ENCODE measurements at places on chromosomes 7 and 10.

- no peaks in the 10 kb centered on the region for H3K4me1 ChIP-seq
- no peaks in the 10 kb centered on the region for H3K27me3 ChIP-seq
- H3K36me3 ChIP-seq = no peaks in the 10 kb centered on the region
Observed at GRCh38 chr7:20954711-20955619, 168.3 kb upstream of the SP8 start.

DNA sequence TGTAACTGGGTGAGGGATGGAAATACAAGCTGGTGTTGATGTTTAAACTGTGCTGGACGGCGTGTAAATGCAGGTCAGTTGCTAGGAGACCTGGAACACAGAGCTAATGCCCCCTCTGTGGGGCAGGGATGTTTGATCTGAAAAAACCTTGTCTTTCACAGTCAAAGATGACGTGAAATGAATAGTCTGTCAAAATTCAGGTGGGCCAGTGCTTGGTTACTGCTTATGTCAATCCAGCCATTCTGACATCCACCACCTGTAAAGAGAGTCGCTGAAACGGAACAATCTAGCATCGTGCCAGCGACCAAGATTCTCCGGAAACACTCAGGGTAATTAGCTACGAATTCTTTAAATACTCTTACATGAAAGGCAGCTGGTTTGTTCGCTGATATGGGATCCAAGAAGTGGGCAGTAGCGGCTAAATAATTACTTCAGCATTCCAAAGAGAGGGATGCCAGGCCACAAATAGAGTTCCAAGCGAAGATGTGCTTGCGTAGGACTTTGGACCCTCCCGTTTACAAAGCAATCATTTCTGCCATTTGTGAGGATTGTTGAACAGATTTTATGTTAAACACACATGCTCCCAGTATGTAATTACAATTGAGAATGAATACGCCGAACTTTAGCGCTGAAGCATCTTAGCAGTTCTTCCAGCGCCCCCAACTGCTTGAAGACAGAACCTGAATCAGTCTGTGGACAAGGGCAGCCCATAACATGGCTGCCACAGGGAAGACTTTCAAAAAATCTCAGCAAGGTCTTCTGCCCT, 7.3 kb upstream of the ASB4 start:
- no peak for DNase-seq
- H3K4me1 ChIP-seq = no peaks in the 10 kb centered on the region

DNA sequence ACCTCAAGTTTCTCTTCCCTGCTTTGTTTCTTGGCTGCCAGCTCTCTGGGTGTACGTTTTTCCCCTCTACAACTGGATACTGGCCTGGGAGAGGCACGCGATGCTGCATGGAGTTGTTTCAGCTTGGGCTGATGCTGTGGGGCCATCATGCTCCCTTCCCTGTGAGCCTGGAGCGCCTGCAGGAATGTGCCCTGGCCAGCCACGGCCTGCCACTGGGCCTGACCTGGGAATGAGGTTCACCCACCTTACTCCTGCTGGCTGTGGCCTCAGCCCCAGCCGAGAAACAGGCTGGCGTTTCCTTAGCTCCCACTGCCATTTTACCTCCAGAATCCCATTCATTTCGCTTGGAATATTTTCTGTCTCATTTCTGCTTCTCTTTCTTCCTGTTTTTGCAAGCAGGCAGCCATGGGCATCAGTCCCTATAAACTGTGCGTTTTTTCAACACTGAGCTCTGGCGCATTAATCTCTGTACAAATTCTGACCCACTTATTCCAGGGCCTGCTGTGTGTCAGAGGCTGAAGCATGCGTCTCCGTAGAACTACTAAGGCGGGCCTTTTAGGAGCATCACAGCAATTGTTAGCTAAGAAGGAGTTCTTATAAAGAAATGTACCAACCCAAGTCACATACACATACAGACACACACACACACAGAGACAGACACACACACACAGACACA, 57.9 kb downstream of the GATA3 start:
- no peaks in the 10 kb centered on the region for H3K36me3 ChIP-seq
- no peak for DNase-seq
- H3K27ac ChIP-seq = no peak overlapping the region

DNA sequence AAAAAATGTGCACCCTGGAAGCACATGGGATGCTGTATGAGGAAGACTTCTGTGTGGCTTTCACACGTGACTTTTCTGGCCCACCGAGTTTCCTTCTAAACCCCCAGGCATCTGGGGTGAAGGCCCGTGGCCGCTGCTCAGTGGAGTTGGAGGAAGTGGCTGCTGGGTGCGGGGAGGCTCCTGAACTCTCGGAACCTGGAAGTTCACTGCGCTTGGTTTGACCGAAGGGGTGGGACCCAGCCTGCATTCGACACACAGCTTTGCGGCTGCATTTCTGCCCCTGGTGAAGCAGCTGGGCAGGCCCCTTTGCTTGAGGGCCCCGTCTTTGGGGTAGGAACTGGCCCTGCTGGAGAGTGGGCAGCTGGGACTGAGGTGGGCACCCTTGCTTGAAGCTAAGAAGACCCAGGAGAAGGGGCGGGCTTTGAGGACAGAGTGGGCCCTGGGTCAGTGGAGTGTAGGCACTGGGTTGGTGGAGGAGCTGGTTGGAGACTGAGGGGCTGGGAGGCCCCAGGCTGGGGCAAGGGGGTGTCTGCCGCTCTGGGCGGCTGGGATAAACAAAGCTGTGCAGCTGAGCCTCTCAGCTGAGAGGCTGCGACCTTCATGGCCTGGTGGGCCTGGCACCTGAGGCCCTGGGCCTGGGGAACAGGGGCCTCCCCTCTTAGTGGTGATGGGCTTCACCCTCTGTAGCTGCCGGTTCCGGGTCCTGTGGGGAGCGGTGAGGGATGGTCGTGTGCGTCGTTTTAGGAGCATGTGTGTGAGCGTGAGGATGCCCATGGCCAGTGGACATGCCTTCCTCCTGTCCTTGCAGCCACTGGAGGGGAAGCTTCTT, 78.0 kb downstream of the INPP5A start:
- no peak for DNase-seq
- peaks cover 31% of the 10 kb centered on the region for H3K36me3 ChIP-seq
- peak overlapping the region; percentile 93 for H3K27ac ChIP-seq
- peaks cover 7% of the 10 kb centered on the region for H3K27me3 ChIP-seq
- no peak overlapping the region for H3K4me3 ChIP-seq

DNA sequence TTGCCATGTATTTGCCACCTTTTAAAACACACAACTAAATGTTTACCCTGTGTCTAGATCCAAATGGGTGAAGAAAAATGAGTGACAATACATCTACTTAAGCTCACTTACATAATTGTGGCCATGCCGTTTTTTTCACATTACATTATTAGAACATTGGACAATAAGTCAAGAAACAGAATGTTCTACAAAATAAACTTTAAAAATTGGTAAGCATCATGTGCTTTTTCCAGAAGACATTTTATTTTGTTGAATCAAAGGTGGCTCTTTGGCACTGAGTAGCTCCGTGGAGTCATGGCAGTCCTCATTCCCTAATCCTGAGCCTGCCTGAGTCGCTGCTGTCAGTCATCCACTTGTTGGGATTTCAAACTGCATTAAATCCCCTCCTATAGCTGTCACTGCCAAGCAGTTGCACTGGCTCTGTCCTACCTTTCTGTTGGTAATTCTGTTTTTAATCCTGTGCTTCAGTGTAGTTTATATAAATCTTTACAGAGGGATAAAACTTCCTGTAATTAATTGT, 32.3 kb downstream of the CAV1 start:
- peaks cover 35% of the 10 kb centered on the region for H3K27me3 ChIP-seq
- DNase-seq = no peak
- H3K27ac ChIP-seq = no peak overlapping the region
- H3K36me3 ChIP-seq = no peaks in the 10 kb centered on the region
- H3K4me1 ChIP-seq = no peaks in the 10 kb centered on the region

GRCh38 chr10:79245539-79246208, 101.6 kb upstream of the PPIF start:
- no peak for DNase-seq
- peak overlapping the region; percentile 87 for H3K4me3 ChIP-seq
- H3K27me3 ChIP-seq = no peaks in the 10 kb centered on the region

- no peak overlapping the region for H3K27ac ChIP-seq
- H3K4me1 ChIP-seq = peaks cover 5% of the 10 kb centered on the region
Observed at GRCh38 chr7:129163875-129164544, 19.5 kb downstream of the TSPAN33 start.

DNA sequence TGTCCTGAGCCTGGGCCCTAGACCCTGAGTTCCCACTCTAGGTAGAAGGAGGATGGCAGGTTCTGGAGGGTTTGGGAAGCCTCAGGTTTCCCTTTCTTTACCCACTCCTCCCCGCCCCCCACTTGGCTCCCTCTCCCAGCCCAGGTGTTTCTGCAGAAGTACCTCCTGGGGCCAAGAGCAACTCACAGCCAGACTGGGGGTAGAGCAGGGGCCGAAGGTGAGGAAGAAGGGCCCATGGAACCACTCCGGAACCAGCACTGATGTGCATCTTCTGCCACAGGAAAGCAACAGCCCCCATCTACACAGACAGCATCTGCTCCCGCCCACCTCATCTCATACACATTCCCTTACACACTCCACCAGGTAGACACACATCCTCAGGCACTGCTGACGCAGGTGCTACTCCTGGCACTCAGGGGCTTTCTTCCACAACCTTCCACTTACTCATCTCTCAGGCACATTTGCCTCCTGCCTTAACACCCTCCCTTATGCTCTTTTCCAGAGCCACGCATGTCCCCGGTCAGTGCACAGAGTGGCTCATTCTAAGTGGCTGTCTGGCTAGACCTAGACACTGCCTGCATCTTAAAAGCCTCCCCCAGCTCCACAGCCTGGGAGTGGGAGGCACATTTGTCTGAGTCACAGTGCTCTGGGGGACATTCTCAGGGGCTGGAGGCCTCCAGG, 1.8 kb downstream of the EPHB6 start:
- H3K27me3 ChIP-seq = peaks cover 25% of the 10 kb centered on the region
- H3K4me3 ChIP-seq = peak overlapping the region; percentile 3
- H3K4me1 ChIP-seq = peaks cover 8% of the 10 kb centered on the region
- no peak for DNase-seq

DNA sequence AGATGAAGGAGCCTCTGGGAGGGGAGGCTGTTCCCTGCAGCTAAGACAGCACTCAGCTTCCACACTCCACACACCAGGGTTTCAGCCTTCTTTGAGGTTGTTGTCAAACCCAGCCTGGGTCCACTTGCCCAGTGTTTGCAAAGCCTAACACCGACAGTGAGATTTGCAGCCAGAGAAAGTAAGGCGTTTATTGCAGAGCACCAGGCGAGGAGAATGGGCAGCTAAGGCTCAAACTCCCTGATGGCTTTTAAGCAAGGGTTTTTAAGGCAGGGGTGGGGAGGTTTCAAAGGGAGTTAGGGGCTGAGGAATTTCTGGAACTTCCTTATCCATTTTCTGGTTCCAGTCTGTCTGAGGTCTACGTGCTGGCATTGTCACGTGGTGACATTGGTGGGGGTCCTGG, 4.7 kb upstream of the ZNF775 start:
- peaks cover 21% of the 10 kb centered on the region for H3K36me3 ChIP-seq
- no peak overlapping the region for H3K27ac ChIP-seq
- H3K4me3 ChIP-seq = no peak overlapping the region
- H3K4me1 ChIP-seq = peaks cover 39% of the 10 kb centered on the region
- no peak for DNase-seq

GRCh38 chr10:92923416-92923815, 75.1 kb downstream of the EXOC6 start:
- no peak for DNase-seq
- H3K4me1 ChIP-seq = no peaks in the 10 kb centered on the region
- no peak overlapping the region for H3K4me3 ChIP-seq
- no peaks in the 10 kb centered on the region for H3K27me3 ChIP-seq

GRCh38 chr10:88314362-88314761, 268.8 kb downstream of the RNLS start:
- peaks cover 22% of the 10 kb centered on the region for H3K27me3 ChIP-seq
- no peak for DNase-seq
- no peaks in the 10 kb centered on the region for H3K4me1 ChIP-seq
- H3K4me3 ChIP-seq = no peak overlapping the region

GRCh38 chr7:100163006-100163531, 4.5 kb upstream of the TRAPPC14 start:
- H3K4me1 ChIP-seq = peaks cover 44% of the 10 kb centered on the region
- peak overlapping the region; percentile 66 for H3K4me3 ChIP-seq
- DNase-seq = no peak
- no peaks in the 10 kb centered on the region for H3K36me3 ChIP-seq
- peak overlapping the region; percentile 43 for H3K27ac ChIP-seq

DNA sequence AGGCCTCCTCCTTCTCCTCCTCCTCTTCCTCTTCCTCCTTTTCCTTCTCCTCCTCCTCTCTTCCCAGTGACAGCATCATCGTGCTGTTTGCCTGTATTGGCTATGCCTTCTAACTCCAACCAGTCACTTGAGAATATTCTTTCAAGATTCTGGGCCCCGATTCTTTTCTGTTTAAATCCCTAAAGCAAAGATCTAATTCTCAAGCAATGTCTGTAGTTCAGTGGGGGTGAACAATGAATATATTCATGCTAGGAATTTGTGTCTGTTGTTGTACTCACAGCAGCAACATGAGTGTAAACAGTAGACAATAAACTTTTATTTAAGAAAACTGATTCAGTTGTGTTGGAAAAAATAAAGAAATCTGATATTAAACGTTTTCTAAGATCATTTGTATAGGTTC, 30.7 kb downstream of the NUDT5 start:
- no peaks in the 10 kb centered on the region for H3K27me3 ChIP-seq
- H3K4me3 ChIP-seq = no peak overlapping the region
- no peaks in the 10 kb centered on the region for H3K4me1 ChIP-seq
- H3K27ac ChIP-seq = peak overlapping the region; percentile 17

DNA sequence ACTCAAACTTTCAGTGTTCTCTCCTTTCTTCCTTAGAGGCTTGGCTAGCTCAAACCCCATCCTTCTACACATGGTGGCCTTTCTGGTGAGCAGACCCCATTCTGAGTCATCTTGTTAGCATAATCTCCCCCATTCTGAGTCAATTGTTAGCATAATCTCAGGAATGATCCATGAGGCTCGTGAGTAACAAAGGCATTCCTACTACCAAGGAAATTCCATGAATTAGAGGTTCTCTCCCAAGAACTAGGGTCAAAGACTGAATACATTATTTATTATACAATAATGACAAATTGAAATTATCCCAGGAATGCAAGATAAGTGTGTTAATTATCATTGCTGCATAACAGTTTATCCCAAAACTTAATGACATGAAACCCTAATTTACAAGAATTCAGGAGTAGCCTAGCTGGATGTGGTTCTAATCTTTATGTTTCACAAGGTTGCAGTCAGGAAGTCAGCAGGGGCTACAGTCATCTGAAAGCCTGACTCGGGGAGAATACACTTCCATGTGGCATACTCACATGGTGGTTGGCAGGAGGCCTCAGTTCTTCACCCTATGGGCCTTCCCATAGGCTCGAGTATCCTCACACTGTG, 100.2 kb downstream of the MMRN2 start:
- no peaks in the 10 kb centered on the region for H3K4me1 ChIP-seq
- H3K4me3 ChIP-seq = no peak overlapping the region
- H3K27ac ChIP-seq = no peak overlapping the region
- H3K36me3 ChIP-seq = no peaks in the 10 kb centered on the region
- no peak for DNase-seq
- no peaks in the 10 kb centered on the region for H3K27me3 ChIP-seq

GRCh38 chr10:62562101-62562500, 187.9 kb downstream of the ZNF365 start:
- peaks cover 2% of the 10 kb centered on the region for H3K4me1 ChIP-seq
- H3K4me3 ChIP-seq = no peak overlapping the region
- no peak for DNase-seq
- no peaks in the 10 kb centered on the region for H3K36me3 ChIP-seq
- H3K27me3 ChIP-seq = peaks cover 27% of the 10 kb centered on the region

Measured in T-helper 2 cell treated with Interferon-gamma antibody and Interleukin-4, amounts not matched to agents 5 μg/mL and 100 μg/mL, for 36 hours (primary cell).